ENCODE measurements at places on chromosomes 2 and 18.

- no peak for DNase-seq
Measured at GRCh38 chr18:38635709-38636430, 1070.3 kb upstream of the CELF4 start.

DNA sequence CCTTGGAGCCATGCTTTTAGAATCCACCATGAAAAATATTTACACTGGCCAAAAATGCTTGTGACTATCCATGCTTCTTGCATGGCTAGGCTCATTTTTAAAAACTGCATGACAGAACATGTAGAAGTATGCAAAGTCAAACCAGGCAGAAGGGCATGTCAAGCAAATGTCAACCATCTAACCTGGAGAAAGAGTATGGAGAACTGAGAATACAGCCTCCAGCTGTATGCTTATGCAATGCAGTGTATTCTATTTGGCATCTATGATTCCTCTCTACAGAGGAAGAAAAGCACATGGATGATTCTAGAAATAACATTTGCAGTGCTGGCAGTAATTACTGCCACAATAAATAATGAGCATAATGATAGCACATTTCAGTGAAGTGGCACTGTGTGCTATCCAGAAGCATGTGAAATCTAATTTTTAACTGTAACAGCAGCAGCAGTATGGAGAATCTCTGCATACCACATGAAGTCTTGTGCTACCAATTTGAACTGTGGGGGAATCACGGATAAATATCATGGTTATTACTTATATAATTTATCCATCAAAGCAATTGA is 87.3 kb upstream of the CCDC141 start:
- no peak for DNase-seq

DNA sequence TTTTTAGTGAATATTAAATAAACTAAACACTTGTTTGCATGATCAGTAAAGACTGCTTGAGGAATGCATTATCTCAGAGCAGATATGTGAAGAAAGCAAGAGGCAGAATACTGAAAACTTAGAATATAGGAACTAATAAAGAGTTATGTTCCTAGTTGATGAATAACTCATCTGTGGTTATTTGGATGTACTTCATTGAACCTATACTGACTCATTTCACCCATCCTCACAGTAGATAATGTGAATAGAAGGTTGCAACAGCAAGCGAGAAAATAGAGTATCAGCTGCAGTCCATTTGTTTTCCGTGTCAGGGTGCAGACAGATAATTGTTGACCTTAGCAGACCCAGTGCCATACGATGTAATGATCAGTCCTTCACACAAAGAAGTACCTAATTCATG is 945.7 kb upstream of the LRRTM1 start:
- no peak for DNase-seq

DNA sequence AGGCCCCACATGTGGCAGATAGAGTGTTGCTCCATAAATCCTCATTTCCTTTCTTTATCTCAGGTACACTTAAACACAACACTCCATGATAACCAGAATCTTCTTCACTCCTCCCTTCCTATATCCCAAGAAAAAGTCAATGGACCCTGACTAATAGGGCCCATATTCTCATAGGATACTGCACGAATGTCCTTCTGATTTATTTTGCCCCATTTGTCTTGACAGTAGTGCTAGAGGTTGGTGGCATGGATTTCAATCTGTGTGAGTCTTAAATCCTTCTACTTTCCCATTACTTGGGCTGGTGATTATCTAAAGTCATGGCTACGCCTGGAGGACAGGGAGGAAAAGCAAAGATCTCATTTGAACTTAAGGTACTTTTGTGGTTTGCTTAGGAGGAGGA is 156.0 kb downstream of the ACOXL start:
- DNase-seq = no peak

DNA sequence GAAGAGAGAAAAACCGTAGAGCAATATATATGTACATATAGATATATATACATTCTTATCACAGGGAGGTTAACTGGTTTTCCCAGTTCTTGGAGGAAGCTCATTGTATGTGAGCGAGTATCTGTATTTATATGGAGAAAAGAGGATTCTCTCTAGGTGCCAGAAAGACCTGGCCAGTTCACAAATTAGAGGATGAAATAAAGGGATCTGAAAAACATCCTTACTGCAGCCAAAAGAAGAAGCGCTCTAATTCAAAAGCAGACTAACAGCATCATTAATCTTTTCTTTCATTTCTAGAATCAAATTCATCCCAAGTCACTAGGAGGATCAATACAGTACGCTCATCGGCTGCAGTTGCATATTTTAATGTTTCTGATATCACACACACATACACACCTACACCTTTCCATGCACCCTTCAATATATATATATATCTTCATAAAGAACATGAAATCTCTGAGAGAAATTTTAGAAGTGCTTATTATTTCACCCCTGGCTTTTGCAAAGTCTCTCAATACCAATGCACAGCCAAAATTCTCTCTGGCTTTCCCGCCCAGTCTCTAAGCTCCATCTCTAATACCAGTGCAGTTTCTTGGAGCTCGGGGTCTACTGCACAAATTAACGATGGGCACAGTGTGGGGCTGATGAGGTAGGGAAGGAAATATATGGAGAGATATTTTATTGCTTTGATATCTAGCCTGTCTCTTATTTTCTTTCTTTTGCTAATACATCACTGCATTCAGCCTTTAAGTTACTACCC is 731 bp downstream of the NRXN1 start:
- no peak for DNase-seq

- no peak for DNase-seq
Measured at GRCh38 chr18:54323970-54324369, 33.7 kb downstream of the STARD6 start.

- no peak for DNase-seq
Measured at GRCh38 chr2:174486563-174487107, at the start of gene GPR155. Gene GPR155 (minus strand): TSS chr2:174487029. CDS start chr2:174481956, 5,073 bp downstream.

- DNase-seq = no peak
Measured at GRCh38 chr18:11179959-11180519, 30.7 kb upstream of the PIEZO2 start.

- no peak for DNase-seq
Measured at GRCh38 chr2:52821631-52822030, 946.0 kb upstream of the CHAC2 start.

DNA sequence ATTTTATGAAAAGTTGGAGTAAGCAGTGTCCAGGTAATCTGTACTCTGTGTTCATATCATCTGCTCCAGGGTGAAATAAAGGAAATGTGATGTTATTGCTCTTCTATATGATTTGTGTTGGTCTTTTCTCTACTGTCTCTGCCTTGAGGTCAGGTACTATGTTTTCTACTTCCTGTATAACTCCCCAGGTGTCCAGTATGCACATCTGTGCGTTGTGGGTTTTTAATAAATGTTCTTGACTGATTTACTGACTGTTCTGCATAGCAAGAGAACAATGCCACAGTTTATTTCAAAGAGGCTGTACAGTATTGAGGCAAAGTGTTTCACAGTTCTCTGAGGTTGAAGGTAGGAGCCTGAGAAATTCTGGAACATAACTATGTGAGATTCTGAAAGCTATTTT is 89.7 kb downstream of the BABAM2 start:
- DNase-seq = no peak

DNA sequence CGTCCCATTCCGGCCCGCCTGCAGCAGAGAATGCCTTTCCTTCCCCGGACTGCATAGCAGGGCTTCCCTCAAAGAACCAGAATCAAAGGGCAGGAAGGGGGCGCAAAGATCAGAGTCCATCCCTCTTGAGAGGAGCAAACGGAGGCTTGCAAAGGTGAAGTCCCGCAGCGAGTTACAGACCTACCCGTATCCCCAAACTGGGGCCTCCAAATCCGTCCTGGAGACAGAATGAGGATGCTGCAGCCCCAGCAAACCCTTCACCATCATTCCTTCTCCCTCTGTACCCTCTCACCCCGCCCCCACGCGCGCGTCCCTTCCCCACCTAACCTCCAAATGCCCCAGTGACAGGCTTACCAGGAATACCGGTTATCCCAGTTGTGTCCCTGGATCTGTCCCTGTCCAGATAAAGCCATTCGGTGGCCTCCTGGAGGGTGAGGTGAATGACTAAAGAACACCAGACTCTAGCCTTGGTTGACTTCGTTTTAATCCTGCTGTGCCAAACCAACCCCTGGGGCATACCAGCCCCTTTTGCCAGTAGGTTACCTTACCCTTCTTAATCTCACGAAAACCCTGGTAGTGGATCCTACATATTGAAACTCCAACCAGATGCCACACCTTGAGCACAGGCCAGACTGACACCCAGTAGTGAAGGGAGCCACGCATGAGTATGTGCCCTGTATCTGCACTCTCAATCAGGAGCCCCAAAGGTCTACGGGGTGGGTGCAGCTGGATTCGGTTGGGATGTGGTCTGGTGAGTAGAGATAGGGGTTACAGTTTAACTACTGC is 961 bp upstream of the SLC40A1 start:
- peak; percentile 10 for DNase-seq

GRCh38 chr2:136356125-136357006 is 238.4 kb upstream of the CXCR4 start:
- no peak for DNase-seq

DNA sequence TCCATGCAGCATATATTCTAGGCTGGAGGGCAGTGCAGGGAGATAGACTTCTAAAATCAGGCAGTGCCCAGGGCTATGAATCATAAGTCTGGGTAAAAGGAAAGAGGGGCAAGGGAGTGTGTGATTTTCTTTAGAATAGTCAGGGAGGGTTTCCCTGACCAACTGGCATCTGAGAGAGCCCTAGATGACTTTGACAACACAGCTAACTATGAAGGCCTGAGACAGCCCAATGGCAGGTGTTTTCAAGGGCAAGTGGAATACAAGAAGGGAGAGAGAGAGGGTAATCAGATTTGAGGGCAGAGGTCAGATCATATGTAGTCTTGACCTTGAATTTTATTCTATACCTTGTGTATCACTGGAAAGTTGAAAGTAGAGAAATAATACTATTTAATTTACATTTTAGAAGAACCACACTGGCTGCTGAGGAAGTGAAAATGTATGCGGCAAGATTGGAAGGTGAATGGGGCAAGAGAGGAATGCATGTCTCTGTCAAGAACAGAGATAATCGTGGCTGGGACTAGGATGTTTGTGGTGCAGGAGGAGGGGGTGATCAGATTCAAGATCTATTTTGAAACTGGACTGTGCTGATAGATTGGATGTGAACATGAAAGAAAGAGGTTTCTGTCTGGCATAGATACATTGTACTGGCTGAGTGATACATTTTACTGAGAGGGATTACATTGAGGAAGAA is 1.9 kb upstream of the ITGB6 start:
- DNase-seq = no peak

DNA sequence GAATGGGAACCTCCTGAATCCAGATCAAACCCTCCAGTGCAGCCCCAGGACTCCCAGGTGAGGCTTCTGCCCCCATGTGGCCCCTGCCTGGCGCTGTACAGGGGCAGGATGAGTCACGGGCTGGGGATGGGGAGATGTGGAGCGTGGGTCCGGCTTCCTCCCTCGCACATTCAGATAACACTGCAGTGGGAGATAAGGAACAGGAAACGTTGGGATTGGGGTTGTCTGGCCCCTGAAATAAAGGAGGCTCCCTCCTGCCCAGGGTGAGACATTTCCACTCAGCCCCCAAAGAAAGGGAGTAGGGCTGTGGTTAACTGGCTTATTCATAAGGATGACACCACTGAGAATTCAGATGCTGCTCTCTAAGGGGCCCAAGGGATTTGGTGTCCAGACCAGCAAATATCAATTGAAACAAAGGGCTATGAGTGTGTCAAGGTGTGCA is 30.7 kb downstream of the IGFBP5 start:
- no peak for DNase-seq

DNA sequence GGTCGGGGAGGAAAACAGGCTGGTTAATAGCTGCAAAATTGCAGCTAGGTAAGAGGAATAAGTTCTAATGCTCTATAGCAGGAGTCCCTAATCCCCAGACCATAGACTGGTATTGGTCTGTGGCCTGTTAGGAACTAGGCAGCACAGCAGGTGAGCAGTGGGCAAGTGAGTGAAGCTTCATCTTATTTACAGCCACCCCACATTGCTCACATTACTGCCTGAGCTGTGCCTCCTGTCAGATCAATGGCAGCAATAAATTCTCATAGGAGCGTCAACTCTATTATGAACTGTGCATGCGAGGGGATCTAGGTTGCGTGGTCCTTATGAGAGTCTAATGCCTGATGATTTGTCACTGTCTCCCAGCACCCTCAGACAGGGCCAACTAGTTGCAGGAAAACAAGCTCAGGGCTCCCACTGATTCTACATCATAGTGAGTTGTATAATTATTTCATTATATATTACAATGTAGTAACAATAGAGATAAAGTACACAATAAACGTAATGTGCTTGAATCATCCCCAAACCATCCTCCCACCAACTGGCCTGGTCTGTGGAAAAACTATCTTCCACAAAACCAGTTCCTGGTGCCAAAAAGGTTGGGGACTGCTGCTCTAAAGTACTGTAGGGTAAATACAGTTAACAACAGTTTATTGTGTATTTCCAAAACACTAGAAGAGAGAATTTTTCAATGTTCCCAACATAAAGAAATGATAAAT is 91.7 kb upstream of the TFCP2L1 start:
- no peak for DNase-seq

DNA sequence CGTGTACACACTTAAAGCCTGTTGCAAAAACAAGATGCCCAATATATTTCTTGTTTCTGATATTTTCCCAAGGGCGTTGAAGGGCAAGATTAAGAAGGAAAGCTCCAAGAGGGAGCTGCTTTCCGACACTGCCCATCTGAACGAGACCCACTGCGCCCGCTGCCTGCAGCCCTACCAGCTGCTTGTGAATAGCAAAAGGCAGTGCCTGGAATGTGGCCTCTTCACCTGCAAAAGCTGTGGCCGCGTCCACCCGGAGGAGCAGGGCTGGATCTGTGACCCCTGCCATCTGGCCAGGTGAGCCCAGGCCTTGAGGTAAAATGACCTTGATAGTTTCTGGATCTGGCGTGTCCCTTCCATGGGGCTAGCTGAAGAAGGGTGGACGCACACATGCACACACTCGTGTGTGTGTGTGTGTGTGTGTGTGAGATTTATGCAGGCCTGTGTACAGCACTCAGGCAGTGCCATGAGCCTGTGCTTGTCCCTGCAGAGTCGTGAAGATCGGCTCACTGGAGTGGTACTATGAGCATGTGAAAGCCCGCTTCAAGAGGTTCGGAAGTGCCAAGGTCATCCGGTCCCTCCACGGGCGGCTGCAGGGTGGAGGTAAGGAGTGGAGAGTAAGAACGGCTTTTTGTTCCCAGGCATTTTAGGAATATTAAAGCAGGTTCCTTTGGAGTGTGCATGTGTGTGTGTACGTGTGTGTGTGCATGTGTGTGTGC is 23.6 kb downstream of the MLPH start:
- DNase-seq = no peak

- peak; percentile 35 for DNase-seq
Measured at GRCh38 chr2:241271706-241272302, 43.7 kb downstream of the HDLBP start.

GRCh38 chr18:79819064-79819967 is 21.6 kb downstream of the KCNG2 start:
- DNase-seq = no peak

DNA sequence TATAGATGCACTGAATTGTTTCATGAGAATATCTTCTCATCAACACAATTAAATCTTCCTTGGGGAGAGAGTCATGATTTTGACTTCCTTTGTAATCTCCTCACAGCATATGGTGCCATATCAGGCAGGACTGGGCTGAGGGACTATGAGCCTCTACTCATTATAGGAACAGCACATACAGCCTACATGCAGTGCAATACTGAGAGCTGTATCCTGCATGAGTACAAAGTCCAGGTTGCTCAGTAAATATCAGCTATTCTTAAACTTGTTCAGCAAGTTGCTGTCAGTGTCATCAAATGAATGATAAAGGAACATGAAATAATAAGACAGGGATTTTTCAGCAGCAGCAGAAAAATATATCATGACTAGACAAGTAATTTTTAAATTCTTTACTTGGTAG is 10.8 kb downstream of the DLGAP1 start:
- DNase-seq = no peak

- no peak for DNase-seq
Measured at GRCh38 chr2:96493072-96493471, 12.1 kb downstream of the NEURL3 start.

Measured in stimulated activated CD4-positive, alpha-beta T cell treated with anti-CD3 and anti-CD28 coated beads, TNF-alpha, amount 100 ng/mL, for 4 hours (primary cell).